GM13976 (cell line): ENCODE measurements at places on chromosomes 6 and 20.

GRCh38 chr6:164693944-164694343, 615.5 kb downstream of the C6orf118 start:
- DNase-seq, result no peak

GRCh38 chr6:56692523-56693245, 50.0 kb upstream of the DST start:
- no peak for DNase-seq

DNA sequence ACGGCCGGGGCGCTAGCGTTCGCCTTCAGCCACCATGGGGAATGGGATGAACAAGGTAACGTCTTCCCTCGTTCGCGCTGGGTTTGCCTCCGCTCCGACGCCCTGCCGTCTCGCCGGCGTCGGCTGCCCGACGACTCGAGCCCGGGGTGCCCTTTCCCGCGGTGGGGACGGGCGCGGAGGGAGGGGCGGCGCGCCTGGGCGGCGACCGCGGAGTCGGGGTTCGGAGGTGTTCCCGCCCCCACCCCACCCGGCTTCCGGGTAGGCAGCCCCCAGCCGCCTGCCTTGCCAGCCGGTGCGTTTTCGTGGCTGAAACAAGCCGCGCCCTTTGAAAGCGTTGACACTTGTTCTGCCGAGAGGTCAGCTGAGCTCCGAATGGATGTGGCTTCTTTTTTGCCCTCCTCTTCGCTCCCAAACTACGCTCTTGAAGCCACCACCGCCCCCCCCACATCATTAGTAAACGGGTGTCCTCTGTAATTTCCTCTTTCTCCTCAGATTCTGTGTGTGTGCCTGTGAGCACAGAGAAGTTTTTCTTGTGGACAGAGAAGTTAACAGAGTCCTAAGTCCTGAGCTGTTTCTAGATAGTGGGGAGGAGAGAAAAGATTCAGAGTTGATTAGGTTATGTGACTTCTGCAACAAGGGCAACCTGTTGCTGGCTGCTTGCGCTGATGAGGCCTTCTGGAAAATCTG, 362 bp downstream of the DUSP22 start:
- DNase-seq, result peak; percentile 85

DNA sequence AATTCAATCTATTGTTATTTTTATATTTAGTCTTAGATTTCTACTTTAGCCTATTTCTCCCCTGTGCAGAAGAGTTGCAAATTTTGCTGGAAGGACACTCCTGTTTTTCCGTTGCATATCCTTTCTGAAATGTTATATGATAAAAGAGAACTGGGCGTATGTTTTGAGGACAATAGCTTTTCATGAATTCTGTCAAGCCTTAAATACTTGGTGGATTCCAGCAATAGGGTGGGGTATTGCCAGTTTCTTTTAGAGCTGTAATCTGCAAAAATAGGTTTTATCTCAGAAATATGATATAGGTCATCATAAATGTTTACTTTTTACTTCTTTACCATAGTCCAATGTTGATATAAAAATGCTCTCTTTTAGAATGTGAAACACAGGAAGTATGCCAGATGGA, 42.0 kb downstream of the VTA1 start:
- DNase-seq, result no peak

GRCh38 chr6:145548933-145549648, 186.2 kb downstream of the EPM2A start:
- DNase-seq, result no peak

DNA sequence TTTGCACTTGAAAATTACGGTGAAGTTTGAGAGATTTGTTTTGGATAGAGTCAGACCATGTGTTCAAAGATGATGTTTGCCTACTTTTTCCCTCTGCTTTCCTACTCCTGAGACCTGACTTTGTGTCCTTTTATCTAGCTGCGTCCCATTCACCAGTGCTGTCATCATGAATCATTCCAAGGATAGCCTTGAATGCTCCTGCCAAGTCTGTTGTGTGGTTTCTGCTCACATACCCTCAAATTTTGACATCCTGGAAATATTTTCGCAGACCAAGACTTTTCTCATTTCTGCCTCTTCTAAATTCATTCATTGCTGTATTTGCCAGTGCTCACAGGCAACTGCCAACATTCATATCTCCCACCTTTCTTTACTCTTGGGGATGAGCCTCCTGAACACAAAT, 175.9 kb upstream of the SCGN start:
- DNase-seq, result no peak

- DNase-seq, result no peak
These were observed 49.3 kb upstream of the ARID1B start for GRCh38 chr6:156727715-156728385.

- no peak for DNase-seq
These were observed 159.3 kb downstream of the CDKAL1 start for GRCh38 chr6:20693466-20694063.

- DNase-seq, result no peak
These were observed 158.8 kb downstream of the NKAIN2 start for GRCh38 chr6:123962508-123962907.

- no peak for DNase-seq
These were observed 77.5 kb downstream of the FOXA2 start for GRCh38 chr20:22506827-22507226.

- no peak for DNase-seq
These were observed 190.9 kb downstream of the SASH1 start for GRCh38 chr6:148533309-148534107.

DNA sequence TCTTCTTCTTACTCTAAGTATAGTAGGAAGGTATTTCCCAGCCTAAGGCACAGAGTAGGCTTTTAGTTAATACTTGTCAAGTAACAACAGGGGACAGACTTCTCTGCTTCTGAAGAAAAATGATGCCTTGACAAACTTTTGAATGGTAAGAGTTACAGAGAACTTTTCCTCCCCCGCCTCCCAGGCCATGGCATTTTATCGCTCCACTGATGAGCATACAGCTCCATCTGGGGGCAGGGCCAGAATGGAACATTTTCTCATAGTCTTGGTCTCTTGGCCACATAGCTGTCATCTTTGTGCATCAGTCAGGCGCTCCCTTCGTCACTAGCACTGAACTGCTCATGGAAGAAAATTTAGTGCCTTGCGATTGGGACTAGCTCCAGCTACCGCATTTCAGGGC, 1066.8 kb upstream of the CITED2 start:
- DNase-seq, result no peak

DNA sequence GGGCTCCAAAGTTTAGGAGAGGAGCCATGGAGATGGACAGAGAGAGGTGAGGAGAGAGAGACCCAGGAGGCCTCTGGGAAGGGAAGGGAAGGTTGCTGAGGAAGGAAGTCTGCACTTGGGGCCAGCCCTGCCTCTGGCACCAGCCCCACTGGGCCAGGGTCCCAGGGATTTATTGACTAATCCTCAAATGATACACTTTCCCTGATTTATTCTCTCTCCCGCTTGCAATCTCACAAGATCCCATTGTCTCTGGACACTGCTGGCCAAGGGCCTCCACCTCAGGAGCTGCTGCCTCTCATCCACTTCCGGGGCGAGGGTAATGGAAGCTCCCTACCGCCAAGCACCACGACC, 43.6 kb upstream of the FOXP4 start:
- DNase-seq, result no peak

DNA sequence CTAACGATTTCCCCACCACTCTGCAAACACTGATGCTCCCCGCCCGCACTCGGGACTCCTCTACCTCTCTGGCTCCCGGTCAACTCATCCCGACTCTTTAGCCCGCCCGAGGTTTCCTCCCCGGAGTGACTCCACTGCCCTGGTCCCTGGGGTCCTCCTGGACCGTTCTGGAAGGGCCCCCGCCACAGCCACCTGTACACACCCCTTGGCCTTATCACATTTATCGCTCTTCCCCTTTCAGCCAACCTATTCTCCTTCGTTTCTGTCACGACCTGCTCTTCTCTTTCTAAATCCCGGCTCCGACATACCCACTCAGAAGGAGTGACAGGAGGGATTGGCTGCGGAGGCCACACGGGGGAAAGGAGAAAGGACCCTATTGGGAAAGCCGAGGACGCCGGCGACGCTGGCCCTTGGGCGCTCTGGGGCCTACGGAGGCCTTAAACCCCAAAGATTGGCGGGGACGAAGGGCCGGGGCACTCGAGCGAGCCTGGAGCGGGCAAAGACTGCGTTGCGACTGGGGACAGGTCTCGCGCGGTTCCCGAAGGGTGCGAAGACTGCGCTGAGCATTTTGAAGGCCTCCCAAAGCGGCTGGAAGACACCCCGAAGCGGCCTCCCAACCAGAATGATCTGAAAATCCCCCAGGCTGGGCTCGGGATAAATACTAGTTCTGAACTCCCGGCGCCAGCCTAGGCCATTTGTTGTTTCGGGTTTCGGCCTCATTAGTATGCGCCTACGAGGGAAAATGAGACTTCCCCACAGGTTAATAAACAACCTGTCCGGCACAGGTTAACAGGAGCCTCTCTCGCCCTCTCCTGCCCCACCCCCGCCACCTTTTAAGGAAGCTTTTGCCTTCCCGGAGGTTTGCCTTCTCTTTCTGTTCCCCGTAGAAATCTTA, 9.2 kb downstream of the SIM1 start:
- peak; percentile 20 for DNase-seq

GRCh38 chr6:134740473-134741199, 209.3 kb downstream of the ALDH8A1 start:
- no peak for DNase-seq

DNA sequence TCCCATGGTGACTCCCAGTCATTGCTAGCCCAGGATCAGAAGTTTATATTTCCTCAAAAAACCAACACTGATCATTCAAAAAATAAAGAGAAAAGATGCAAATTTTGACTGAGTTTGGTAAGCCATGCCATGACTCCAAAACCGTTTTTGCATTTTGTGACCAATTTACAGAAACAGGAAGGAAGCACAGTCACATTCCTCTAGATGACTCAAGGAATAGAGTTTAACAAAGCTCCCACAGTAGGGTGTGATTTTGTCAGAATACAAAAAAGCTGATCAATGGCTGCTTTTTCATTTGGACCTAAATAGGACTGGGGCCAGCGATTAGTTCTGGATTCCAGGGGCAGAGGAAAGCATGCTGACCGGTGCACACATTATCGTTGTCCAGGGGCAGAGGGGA, 179.4 kb upstream of the AFDN start:
- DNase-seq, result no peak

- no peak for DNase-seq
These were observed 41.5 kb downstream of the CD83 start for GRCh38 chr6:14159090-14159489.

GRCh38 chr6:89008815-89009374, 45.5 kb upstream of the RNGTT start:
- DNase-seq, result no peak

DNA sequence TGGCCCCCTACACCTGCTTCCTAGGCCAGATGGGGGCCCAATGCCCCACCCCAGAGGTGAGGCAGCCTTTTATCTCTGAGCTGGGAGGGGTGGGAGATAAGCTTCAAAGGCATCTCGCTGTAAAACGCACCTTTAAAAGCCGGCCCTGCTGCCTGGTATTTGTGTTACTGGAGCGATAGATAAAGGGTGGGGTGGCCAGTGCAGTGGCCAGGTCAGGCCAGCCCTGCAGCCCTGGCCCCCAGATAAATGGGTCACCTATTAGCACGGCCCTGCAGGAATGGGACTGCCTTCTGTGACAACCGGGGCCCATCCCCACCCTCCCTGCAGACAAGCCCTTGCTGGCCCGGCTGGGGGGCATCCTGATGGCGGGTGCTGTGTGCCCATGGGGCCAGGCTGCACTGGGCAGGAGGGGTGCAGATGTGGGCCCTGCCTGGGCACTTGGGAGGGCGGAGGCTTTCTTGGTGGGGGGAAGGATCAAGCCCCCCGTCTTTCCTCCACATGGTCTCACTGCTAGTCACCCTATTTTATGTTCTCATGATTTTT, 3.0 kb upstream of the RBBP8NL start:
- no peak for DNase-seq

DNA sequence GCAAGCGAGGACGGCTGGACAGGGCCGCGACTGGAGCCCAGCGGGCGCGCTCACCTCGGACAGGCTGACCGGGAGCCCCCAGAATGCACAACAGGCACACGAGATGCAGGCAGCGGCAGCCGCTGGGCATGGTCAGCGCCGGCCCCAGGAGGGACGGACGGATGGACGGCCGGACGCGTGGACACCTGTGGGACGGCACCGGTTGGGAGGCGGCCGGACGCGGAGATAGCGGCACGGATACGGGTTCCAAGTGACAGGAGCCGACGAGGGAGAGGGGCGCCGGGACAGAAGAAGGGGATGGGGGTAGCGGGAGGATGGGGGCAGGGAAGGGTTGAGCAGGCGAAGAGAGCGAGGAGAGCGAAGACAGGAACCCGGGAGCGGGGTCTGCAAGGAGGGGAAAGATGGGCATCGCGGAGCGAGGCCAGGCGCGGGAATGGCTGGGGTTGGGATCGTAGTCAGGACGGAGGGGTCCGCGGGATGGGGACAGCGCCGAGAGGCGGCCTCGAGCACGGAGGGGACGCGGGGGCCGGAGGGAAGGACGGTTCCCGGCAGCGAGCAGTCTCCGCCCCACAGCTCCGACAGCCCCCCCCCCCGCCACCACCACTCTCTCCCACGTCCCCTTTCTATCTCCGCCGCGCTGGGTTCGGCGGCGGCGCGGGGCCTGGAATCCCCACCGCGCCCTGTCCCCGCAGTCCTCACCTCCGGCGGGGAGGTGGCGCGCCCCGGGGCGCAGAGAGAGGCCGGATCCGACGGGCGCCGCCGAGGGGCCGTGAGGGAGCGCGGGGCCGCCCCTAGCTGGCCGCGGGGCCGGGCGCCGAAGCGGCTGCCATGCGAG, 435 bp downstream of the DLK2 start:
- DNase-seq, result peak; percentile 88

DNA sequence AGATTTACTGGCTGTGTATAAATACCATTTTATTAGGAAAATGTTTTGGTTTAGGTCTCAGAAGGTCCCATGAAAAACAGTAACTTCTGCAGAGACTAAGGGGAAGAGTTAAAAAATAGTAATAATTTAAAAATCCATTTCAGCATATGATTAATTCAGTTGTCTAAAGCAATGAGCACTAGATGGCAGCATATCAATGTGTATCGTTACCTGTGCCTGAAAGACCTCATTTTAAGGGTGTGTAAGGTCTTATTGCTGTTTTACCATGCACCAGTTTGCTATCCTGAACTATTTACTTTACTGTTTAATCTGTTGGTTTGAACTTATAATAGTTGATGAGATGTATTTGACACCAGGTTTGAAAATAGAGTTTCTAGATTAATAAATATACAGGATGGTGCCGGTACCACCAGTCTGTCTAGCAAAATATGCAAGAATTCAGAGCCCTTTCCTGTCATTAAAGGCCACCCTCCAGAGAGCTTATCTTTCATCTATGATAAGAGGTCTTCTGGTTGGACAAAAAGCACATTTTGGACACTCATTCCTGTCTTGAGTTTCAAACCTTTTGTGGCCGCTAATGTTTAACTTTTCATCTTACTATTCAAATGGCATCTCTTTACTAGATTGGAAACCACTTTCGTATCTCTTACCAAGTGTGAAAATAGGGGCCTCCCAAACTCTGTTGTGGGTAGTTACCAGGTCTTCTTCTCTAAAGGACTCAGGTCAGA, 8.9 kb upstream of the AHI1 start:
- peak; percentile 27 for DNase-seq

GRCh38 chr6:14763616-14764015, 482.3 kb upstream of the JARID2 start:
- DNase-seq, result no peak

GRCh38 chr20:1524004-1524403, 32.8 kb upstream of the SIRPB2 start:
- DNase-seq, result no peak
